ENCODE measurements at places on chromosomes 2 and 18.

DNA sequence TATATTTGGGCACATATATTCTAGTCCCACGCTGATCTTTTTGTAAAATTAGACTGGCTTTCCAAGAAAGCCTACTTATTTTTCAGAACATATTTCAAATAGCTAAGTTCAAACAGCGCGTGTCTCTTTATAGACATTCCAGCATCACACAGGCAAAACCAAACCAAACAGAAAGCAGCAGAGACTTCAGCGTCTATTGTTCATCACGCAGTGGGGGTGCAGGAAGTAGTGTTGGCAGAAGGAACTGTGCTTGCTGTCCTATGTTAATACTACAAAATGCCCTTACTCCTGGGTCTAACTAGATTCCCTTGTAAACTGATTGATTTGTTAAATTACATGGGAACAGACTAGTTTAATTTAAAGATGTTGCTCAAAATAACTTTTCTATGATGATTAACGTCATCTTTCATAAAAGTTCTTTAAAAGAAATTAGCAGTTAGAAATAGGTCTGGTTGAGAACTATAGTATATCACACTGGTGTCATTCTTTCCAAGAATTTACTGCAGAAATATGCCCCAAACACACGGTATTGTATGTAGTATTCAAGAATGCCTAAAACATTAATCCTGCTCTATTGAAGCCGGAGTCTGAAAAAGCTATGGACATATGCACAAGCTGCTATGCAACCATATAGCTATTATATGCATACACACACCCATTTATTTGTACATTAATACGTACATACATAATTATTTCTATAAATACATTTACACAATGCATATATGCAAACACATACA, 436.3 kb downstream of the CBLN2 start:
- no peaks in the 10 kb centered on the region for H3K36me3 ChIP-seq
- DNase-seq = no peak
- no peaks in the 10 kb centered on the region for H3K4me1 ChIP-seq
- no peak overlapping the region for H3K27ac ChIP-seq

GRCh38 chr18:31039426-31039825, 3.1 kb downstream of the DSC3 start:
- no peak overlapping the region for H3K27ac ChIP-seq
- H3K27me3 ChIP-seq = peaks cover 55% of the 10 kb centered on the region
- no peak for DNase-seq
- no peak overlapping the region for H3K4me3 ChIP-seq

- no peaks in the 10 kb centered on the region for H3K36me3 ChIP-seq
- peaks cover 14% of the 10 kb centered on the region for H3K4me1 ChIP-seq
- peak; percentile 75 for DNase-seq
- no peak overlapping the region for H3K4me3 ChIP-seq
- peak overlapping the region; percentile 43 for H3K27ac ChIP-seq
Observed at GRCh38 chr2:222709191-222709891, 37.9 kb downstream of the MOGAT1 start.

- peaks cover 74% of the 10 kb centered on the region for H3K27me3 ChIP-seq
- H3K36me3 ChIP-seq = no peaks in the 10 kb centered on the region
- H3K4me1 ChIP-seq = peaks cover 17% of the 10 kb centered on the region
- H3K27ac ChIP-seq = no peak within 1 kb of the TSS
- DNase-seq = peak; percentile 35
- no peak within 1 kb of the TSS for H3K4me3 ChIP-seq
Observed at GRCh38 chr2:63050334-63051041, at the start of gene OTX1. TSS of gene OTX1 (plus strand) at chr2:63050830. CDS start at chr2:63052991, 2,161 bp downstream.

GRCh38 chr2:107018366-107018765, 132.4 kb upstream of the ST6GAL2 start:
- no peaks in the 10 kb centered on the region for H3K4me1 ChIP-seq
- H3K27me3 ChIP-seq = no peaks in the 10 kb centered on the region
- no peak for DNase-seq
- no peak overlapping the region for H3K27ac ChIP-seq
- H3K4me3 ChIP-seq = no peak overlapping the region

DNA sequence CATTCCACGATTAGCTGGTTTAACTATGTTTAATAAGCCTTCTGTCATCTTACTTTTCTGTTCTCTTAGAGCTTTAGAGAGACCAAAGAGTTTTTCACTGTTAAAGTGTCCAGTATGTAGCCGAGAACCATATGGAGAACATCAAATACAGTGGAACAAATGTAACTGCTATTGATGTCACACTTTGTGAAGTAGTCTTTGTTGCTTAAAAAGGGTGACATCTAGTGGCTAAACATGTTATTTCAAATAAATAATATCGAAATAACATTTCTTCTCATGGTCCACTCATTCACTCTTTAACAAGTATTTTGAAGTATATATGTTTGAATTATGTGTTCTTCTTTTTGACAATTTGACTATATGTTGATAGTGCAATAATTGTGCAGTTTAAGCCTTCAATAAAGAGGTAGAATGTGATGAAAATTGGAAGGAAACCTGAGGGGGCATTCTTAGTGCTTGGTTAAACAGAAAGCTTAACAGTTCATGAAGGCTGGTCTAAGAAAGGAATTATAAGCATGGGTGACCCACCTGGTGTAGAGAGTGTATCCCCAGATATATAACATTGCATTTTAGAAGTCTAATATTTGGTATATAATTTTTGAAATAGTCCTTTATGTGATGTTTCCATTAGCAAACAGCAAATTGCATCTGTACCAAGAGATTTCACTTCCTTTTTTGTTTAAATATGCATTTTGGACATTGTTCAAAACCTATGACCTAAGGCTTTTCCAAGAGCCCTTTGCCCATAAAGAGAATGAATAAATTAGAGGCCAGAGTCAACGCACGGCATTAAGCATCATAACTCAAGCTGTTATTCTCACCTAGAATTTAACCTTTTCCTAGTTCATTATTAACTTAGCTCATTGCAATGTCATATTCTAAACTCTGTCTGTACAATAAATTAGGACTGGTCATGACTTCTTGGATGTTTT, 112.1 kb downstream of the KYNU start:
- no peak overlapping the region for H3K27ac ChIP-seq
- H3K36me3 ChIP-seq = no peaks in the 10 kb centered on the region
- DNase-seq = no peak
- H3K4me3 ChIP-seq = no peak overlapping the region

GRCh38 chr2:150011161-150011730, 423.7 kb upstream of the MMADHC start:
- H3K36me3 ChIP-seq = no peaks in the 10 kb centered on the region
- no peak overlapping the region for H3K27ac ChIP-seq
- H3K4me1 ChIP-seq = no peaks in the 10 kb centered on the region
- DNase-seq = no peak
- H3K27me3 ChIP-seq = no peaks in the 10 kb centered on the region

DNA sequence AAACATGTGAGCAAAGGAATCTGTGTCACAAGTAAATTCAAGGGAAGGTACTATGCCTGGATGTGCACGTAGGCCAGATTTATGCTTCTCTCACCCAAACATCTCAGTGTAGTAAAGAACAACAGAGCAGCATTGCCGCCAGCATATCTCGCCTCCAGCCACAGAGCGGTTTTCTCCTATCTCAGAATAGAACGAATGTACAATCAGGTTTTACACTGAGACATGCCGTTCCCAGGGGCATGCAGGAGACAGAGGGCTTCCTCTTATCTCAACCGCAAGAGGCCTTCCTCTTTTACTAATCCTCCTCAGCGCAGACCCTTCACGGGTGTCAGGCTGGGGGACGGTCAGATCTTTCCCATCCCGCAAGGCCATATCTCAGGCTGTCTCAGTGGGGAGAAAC, 175.3 kb downstream of the RPIA start:
- DNase-seq = no peak
- H3K27me3 ChIP-seq = no peaks in the 10 kb centered on the region
- H3K36me3 ChIP-seq = no peaks in the 10 kb centered on the region
- no peak overlapping the region for H3K27ac ChIP-seq
- no peaks in the 10 kb centered on the region for H3K4me1 ChIP-seq
- H3K4me3 ChIP-seq = no peak overlapping the region

GRCh38 chr2:129240061-129240460, 739.4 kb upstream of the RAB6C start:
- no peak overlapping the region for H3K4me3 ChIP-seq
- no peak for DNase-seq
- no peaks in the 10 kb centered on the region for H3K36me3 ChIP-seq
- H3K4me1 ChIP-seq = no peaks in the 10 kb centered on the region

- H3K27me3 ChIP-seq = no peaks in the 10 kb centered on the region
- DNase-seq = no peak
- peaks cover 33% of the 10 kb centered on the region for H3K4me1 ChIP-seq
- no peaks in the 10 kb centered on the region for H3K36me3 ChIP-seq
- H3K27ac ChIP-seq = no peak overlapping the region
- no peak overlapping the region for H3K4me3 ChIP-seq
Observed at GRCh38 chr2:209472871-209473270, 49.0 kb downstream of the MAP2 start.

- peak; percentile 61 for DNase-seq
- no peak overlapping the region for H3K4me3 ChIP-seq
- no peaks in the 10 kb centered on the region for H3K36me3 ChIP-seq
- H3K4me1 ChIP-seq = peaks cover 7% of the 10 kb centered on the region
- H3K27me3 ChIP-seq = no peaks in the 10 kb centered on the region
Observed at GRCh38 chr2:111659361-111660333, 224.3 kb downstream of the ANAPC1 start.

DNA sequence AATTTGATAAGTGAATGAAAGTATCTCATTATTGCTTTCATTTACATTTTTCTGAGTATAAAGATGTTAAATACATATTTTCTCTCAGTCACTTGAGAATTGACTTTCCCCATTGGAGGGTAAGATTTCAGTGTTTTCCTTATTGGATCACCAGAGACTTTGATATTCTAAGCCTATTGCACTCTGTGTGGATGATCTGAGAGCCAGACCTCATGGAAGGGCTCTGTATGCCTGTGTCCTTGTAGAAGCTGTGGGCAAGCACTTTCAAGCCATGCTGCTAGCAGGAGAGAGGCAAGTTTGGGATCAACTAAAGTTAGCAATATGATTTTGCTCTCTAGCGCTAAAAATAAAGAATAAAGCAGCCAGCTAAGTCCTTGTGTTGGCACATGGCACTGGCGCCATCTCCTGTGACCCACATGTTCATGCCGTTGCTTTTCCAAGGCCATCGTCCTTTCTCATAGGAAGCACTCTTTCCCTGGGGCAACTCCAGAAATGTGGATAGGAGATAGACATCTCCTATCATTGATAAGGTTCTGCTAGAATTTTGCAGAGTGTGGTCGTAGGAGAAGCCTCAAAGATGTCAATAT, 72.6 kb downstream of the AOX1 start:
- H3K27ac ChIP-seq = peak overlapping the region; percentile 55
- H3K27me3 ChIP-seq = no peaks in the 10 kb centered on the region
- no peaks in the 10 kb centered on the region for H3K36me3 ChIP-seq
- no peak overlapping the region for H3K4me3 ChIP-seq

- no peaks in the 10 kb centered on the region for H3K27me3 ChIP-seq
- H3K36me3 ChIP-seq = no peaks in the 10 kb centered on the region
- no peak overlapping the region for H3K4me3 ChIP-seq
- no peaks in the 10 kb centered on the region for H3K4me1 ChIP-seq
- no peak for DNase-seq
Observed at GRCh38 chr2:156294945-156295580, 37.5 kb downstream of the NR4A2 start.

DNA sequence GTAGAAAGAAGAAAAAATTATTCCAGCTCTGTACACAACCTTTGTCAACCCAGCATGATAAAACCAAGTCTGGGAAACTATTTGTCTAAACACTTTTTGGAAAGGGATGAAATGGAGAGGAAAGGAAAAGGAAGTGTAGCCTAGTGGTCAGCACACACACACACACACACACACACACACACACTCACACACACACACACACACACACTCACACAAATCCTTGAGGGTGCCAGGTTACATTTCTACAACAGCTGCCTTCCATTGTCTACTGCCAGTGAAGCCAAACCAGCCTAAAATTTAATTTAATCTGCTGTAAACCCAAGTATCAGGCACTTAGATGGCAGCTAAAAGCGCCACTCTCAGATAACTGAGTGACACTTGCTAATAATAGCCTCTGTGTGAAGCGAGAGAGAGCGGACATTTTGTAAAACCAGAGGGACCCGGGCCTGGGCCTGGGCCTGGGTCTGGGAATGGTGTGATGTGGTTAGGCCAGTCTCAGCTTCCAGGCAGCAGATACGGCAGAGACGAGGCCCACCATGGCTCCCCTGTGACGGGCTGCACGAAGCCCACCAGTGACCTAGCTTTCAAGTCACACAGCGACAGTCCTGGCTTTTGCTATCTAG, 32.4 kb downstream of the BCL11A start:
- H3K27ac ChIP-seq = no peak overlapping the region
- no peaks in the 10 kb centered on the region for H3K36me3 ChIP-seq
- H3K4me1 ChIP-seq = peaks cover 3% of the 10 kb centered on the region
- no peak for DNase-seq

- H3K36me3 ChIP-seq = no peaks in the 10 kb centered on the region
- H3K27me3 ChIP-seq = no peaks in the 10 kb centered on the region
- no peaks in the 10 kb centered on the region for H3K4me1 ChIP-seq
- no peak overlapping the region for H3K4me3 ChIP-seq
Observed at GRCh38 chr2:33275689-33276444, 200.6 kb upstream of the RASGRP3 start.

DNA sequence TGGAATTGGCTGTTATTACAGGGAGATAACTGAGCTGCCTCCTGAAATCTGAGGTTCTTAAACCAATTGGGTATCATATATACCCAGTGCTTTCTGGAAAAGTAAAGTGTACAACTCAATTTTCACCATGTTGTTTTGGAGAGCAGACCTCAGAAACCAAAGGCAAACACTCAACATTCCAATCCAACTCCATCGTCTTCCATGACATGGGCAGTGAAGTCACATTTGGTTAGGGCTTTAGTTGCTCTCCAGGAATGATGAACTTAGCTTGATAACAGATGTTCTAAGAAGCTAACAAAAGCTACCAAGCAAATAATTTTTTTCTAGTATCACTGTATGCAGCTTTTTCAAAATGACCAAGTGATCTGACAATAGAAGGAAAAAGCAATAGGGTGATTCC, 107.0 kb upstream of the SLC35G4 start:
- no peak overlapping the region for H3K4me3 ChIP-seq
- no peak for DNase-seq
- H3K27ac ChIP-seq = no peak overlapping the region
- H3K27me3 ChIP-seq = no peaks in the 10 kb centered on the region

GRCh38 chr18:62678847-62679485, 36.4 kb upstream of the PHLPP1 start:
- H3K36me3 ChIP-seq = no peaks in the 10 kb centered on the region
- no peaks in the 10 kb centered on the region for H3K27me3 ChIP-seq
- no peak for DNase-seq
- H3K4me3 ChIP-seq = no peak overlapping the region
- H3K27ac ChIP-seq = no peak overlapping the region

GRCh38 chr18:78739115-78739514, 240.5 kb upstream of the SALL3 start:
- H3K27me3 ChIP-seq = no peaks in the 10 kb centered on the region
- no peak overlapping the region for H3K27ac ChIP-seq
- no peak overlapping the region for H3K4me3 ChIP-seq
- no peaks in the 10 kb centered on the region for H3K4me1 ChIP-seq

DNA sequence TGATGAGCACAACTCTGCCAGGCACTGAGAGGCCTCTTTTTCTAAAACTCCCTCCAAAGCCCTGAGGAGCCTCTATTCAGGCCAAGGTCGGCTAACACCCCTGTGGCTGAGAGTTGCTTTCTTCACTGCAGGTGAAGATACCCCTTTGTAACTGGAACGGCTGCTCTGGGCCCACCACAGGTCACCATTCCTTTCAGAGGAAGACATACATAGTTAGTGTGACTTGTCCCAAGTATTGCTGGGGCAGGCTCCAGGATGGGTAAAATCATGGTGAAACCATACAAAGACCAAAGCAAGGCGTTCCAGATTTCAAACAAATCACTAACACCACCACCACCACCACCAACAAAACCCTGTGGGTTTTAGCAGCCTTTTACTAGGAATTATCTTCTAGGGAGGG, 36.8 kb downstream of the CHST10 start:
- no peak for DNase-seq
- H3K36me3 ChIP-seq = no peaks in the 10 kb centered on the region
- no peak overlapping the region for H3K27ac ChIP-seq
- H3K27me3 ChIP-seq = no peaks in the 10 kb centered on the region

All from adrenal gland (tissue), 19 donors.